ENCODE measurements at places on chromosomes 12 and 14.

- DNase-seq = no peak
Observed at GRCh38 chr12:59636945-59637691, 41.3 kb downstream of the SLC16A7 start.

- DNase-seq = no peak
Observed at GRCh38 chr14:103870891-103871595, 23.7 kb upstream of the PPP1R13B start.

- DNase-seq = peak; percentile 10
Observed at GRCh38 chr14:98937712-98938505, 334.1 kb downstream of the BCL11B start.

GRCh38 chr12:13794706-13795105 is 186.7 kb downstream of the GRIN2B start:
- DNase-seq = no peak

DNA sequence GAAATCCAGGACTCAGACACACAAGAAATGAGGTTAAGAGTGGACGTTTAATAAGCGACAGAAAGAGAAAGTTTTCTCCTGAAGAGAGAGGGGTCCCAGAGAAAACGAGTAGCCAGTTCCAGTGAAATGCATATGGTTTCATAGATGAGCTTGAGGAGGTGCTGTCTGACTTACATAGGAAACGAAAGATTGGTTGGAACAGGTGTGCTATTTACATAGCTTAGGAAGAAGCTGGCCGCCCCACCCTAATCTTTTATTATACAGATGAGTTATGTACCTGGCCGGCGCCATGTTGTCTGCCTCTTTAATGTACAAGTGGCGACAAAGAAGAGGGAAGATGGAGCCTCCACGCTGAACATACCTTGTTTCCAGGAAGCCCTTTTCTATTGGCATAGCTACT is 223.0 kb downstream of the SLC6A15 start:
- no peak for DNase-seq

- no peak for DNase-seq
Observed at GRCh38 chr12:131066886-131067490, 113.3 kb downstream of the ADGRD1 start.

DNA sequence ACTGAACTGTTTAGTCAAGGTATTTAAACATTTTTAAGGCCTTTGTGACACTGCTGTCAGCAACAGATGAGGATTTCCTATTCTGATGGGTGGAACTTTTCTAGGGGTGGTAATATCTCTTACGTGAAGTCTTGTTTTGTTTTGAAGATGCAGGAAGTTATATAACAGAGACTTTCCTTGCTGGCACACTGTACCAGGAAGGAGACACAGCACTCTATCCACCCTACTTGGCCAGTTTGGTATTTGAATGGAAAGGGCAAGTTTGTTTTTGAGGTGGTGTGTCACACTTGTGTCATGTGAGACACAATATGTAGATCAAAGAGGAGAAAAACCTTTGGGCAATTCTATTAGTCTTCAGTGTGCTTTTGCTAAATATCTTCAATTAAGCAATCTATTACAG is 51.6 kb upstream of the SRP54 start:
- DNase-seq = peak; percentile 73

- DNase-seq = no peak
Observed at GRCh38 chr14:101465795-101466448, 95.4 kb upstream of the DIO3 start.

DNA sequence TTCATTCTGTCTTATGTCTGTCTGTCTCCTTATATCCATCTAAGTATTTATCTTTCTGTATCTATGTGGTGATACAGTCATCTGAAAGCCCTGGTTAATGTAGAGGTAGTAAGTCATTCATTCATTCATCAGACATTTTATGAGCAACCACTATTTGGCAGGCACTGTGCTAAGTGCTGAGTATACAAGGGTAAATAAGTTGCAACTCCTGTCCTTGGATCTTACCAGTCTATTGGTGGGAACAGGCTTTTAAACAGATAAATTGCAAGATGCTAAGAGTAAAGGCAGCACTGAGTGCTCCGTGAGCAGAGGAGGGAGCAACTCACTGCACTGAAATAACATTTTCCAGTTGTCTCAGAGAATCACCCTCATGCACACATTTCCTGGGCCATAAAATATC is 68.6 kb downstream of the TMEM30B start:
- no peak for DNase-seq

- no peak for DNase-seq
Observed at GRCh38 chr12:100376161-100376560, 19.3 kb downstream of the SLC17A8 start.

- DNase-seq = no peak
Observed at GRCh38 chr14:97851428-97851995, 1054.3 kb downstream of the VRK1 start.

DNA sequence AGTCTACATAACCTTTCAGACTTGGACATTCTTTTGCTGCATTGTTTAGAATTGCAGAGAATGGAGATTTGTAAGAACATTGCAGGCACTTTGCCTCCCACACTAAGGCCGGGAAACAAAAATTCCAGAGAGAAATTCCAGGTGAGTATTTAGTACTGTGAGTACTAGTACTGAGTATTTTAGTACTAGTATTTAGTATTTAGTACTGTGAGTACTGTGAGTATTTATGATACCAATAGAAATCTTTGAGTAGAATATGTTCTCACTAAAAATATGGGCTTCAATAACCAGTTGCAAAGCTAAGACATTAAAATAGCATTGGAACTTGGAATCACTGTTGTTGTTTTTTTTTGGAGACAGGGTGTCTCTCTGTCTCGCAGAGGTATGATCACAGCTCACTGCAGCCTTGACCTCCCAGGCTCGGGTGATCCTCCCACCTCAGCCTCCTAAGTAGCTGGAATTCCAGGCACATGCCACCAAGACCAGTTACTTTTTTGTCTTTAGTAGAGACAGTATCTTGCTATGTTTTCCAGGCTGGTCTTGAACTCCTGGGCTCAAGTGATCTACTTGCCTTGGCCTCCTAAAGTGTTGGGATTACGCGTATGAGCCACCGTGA is 5.3 kb upstream of the HAUS4 start:
- DNase-seq = no peak

GRCh38 chr14:34957771-34958286 is 25.0 kb upstream of the SRP54 start:
- no peak for DNase-seq

- DNase-seq = no peak
Observed at GRCh38 chr12:49703647-49704137, 3.5 kb downstream of the FMNL3 start.

DNA sequence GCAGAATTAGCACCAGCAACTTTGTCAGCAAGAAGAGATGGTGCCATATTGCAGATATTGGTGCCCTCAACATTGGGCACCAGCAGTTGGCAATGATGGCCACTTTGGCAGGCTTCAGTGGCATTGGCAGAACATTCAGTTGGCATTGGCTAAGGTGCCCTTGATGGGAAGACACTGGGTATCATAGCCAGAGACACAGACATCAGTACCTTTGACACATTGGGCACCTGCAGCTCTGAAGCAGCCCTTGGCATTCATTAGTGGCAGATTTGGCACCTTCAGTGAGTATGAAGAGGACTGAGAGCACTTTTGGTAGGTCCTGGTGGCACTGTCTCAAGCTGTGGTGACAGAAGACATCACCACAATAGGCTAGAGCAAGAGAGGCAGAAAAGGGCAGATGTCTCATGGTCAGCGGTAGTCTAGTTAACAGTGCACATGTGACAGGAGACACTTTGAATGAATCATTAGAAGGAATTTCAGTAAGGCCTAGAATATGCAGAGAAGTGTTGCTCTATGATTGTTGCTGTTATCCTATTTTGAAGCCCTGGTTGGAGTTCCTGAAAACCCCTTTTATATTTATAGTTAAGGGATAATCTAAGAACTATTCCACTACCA is 422.2 kb downstream of the APAF1 start:
- no peak for DNase-seq

- no peak for DNase-seq
Observed at GRCh38 chr14:23385244-23385641, 8.4 kb downstream of the CMTM5 start.
